Right forelimb (tissue), 1 donor: ENCODE measurements at places on chromosomes 16 and 17.

GRCh38 chr17:17144916-17145665 lies 61.0 kb downstream of the PLD6 start:
- DNase-seq: no peak

- DNase-seq: no peak
Observed at GRCh38 chr17:59520251-59520650, 45.2 kb upstream of the DHX40 start.

DNA sequence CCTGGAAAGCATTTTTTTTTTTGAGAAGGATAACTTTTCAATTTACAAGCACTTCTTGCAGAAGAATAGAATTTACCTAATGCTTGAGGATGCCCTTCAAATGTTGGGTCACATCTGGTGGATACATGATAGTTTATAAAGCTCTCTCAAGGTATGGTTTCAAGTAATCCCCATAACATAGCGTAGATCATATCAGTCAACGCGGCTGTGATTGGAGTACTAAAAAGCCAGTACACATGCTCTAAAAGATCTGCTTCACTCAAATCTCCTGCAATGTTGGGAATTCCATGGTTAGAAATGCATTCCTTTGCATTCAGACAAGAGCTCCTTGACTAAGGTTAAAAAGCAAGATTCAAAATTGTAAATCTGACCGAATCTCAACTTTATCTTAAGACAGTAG lies 3.9 kb upstream of the KCNJ16 start:
- no peak for DNase-seq

GRCh38 chr17:9521062-9521461 lies 54.6 kb downstream of the STX8 start:
- DNase-seq: no peak

GRCh38 chr17:42125565-42125964 lies 3.0 kb downstream of the HSPB9 start:
- no peak for DNase-seq

DNA sequence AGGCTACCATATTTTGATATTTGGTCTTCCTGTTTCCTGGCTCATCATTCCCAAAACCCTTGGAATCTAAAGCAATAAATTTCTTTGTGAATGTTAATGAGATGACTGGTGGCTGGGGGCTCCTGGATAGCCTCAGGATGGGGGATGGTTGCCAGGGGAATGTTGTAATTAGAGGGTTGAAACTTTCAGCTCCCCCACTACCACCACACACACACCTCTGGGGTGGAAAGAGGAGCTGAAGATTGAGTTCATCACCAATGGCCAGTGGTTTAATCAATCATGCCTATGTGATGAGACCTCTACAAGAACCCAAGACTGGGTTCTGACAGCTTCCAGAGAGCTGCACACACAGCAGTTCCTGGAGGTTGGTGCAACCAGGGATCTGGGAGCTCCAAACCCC lies 59.1 kb downstream of the HS3ST3A1 start:
- no peak for DNase-seq

DNA sequence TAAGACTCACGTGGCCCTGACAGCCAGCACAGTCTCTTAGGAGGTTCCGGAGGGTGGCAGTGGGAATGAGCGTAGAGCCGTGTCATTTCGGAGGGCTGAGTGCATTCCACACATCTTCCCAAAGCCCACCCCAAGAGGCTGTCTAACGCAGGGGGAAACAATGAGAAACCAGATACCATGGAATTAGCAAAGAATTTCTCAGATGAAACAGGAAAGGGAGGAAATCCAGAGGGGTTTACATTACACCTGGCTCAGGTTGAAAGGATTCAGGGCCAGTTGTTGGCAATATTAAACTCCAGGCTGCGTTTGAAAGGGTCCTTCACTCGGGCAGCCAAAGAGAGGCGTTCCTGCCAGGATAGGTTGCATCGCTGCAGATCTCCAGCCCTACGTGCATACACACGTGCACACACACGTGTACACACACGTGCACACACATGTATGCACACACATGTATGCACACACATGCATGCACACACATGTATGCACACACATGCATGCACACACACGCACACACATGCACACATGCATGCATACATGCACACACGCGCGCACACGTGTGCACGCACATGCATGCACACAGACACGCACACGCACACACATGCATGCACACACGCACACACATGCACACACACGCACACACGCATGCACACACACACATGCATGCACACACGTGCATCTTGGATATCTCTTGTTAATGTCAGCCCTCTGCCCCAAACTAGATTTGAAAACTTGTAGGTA lies 12.2 kb downstream of the CBX4 start:
- no peak for DNase-seq

DNA sequence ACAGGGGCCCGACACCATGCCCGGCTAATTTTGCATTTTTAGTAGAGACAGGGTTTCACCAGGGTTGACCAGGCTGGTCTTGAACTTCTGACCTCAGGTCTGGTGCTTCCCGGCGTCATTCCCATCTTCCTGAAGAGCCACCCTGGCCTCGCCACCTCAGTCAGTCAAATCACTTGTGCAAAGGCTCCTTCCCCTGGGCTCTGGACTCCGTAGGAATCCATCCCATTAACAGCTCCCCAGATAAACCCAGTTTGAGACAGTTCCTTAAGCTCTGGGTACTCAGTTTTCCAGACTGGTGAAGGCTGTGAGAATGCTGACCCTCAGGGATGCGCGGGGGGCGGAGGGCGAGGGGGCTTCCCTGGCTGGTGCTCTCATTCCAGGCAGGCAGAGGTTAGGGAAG lies 39.5 kb downstream of the MRM1 start:
- no peak for DNase-seq

DNA sequence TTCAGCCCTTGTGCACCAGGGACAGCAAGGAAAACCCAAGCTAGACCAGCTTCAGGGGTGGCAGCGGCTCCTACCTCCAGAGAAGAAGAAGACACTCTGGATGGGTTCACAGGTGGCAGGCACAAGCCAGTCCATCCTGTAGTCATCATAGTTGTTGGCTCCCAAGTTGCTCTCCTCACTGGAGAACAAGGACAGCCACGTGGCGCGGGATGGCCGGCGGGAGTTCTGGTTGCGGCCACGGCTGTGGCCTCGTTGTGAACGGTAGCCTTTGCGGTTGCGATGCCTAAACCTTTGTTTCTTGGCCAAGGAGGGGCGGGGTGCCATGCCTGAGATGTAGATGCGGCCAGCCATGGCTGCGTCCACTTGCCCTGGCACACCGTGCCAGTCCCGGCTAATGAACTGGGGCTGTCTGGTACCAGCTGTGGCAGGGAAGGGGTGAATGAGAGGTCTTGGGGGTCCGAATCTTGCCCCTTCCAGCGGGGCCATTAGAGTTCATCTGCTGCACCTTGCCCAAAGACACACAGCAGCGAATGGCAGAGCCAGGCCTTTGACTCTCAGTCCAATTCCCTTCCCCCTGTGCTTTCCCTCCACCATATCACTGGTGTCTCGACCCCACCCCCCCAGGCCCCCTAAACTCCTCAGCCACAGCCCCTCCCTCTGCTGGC lies 2.3 kb downstream of the VTN start:
- DNase-seq: no peak

- no peak for DNase-seq
Observed at GRCh38 chr17:66555605-66556004, 253.2 kb downstream of the PRKCA start.

GRCh38 chr17:44557651-44558285 lies 484 bp downstream of the FZD2 start:
- DNase-seq: no peak

DNA sequence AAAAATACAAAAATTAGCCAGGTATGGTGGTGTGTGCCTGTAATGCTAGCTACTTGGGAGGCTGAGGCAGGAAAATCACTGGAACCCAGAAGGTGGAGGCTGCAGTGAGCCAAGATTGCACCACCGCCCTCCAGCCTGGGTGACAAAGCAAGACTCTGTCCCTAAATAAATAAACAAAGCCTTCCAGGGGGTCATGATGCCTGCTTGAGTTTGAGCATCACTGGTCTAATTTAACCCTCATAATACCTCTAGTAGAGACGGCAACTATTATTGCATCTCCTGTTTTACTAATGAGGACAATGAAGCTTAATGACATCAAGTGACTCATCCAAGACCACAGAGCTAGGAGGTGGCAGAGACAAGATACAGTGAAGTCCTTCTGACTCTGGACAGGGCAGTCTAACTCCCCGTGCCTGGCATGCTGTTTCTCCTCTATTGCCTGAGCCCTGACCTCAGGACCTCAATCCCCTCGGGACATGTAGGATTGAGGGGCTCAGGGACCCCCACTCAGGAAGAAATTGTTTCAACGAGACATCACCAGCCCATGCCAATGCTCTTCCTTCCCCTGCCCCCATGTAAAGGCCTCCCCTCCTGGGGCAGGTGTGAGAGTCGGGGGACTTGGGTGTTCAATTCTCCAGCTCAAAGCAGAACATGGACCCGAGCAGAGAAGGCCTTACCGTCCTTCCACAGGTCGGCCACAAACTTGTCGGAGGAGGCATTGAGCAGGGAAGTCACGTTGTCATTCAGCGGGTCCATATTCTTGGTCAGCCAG lies 102.9 kb downstream of the NDE1 start:
- no peak for DNase-seq

GRCh38 chr16:18018376-18018775 lies 318.2 kb downstream of the NPIPA8 start:
- no peak for DNase-seq

DNA sequence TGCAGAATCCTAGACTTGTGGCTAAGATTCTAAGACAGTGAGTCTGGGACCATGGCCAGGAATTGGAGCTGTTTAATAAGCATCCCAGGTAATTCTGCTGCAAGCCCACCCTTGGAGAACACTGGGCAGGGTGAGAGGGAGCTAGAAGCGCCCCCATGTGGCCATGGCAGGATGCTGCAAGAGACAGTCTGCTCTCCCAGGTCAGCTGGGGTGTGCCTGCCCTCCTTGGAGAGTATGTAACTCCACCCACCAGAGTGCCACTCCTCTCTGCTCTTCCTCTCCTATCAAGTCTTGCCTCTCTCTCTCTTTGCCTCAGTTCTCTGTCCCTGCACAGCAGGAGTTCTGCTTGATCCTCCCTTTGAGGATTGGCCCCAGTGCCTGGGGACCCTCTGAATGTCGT lies 14.9 kb downstream of the RCVRN start:
- no peak for DNase-seq

DNA sequence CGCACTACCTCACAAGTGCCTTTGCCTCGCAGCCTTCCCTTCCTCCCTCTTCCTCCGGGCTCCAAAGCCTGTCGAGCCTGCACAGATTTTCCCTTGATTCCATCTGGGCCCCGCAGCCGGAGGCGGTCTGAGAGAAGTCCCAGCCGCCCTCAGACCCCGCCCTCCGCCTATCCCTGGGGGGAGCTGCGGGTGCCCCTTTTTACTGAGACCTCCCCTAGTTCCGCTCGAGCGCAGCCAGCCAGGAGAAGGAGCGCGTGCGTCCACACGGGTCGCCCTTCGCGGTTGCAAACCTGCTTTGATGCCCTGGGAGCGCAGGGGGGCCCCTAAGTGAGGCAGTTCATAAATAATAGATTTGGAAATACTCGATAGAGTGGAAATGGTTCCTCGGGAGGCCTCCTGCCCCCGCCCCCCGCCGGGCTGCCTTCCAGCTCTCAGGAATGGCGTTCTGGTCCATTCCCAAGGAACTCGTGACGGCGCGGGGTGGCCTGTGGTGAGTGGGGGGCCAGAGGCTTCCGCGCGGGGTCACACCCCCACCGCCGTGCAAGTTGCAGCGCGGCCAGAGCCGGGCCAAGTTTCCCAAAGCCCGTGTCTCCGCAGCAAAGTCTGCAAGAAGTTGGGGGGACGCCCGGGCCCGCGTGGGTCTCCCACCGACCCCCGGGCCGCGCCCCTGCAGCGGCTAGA lies 610 bp downstream of the C16orf74 start:
- peak; percentile 54 for DNase-seq

GRCh38 chr16:53220585-53220984 lies 165.8 kb downstream of the CHD9 start:
- DNase-seq: no peak

- no peak for DNase-seq
Observed at GRCh38 chr17:51078009-51078592, 42.6 kb downstream of the SPAG9 start.

DNA sequence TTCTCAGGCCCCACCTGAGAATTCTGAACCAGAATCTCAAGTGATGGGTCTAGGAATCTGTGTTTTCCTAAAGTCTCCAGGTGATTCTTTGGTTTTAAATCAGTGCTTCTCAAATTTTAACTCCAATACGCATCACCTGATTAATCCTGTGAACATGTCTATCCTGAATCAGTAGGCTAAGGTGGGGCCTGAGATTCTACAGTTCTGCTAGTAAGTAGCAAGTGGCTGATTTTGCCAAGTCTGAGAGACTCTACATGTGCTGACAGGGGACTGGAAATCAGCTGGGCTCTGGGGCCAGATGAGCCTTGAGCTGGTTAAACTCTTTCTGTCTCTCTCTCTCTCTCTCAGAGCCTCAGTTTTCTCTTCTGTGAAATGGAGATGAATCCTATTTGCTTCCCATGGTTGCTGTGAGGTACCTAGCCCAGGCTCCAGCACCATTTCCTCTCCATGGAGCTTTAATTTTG lies 9.0 kb downstream of the CCR7 start:
- peak; percentile 24 for DNase-seq

DNA sequence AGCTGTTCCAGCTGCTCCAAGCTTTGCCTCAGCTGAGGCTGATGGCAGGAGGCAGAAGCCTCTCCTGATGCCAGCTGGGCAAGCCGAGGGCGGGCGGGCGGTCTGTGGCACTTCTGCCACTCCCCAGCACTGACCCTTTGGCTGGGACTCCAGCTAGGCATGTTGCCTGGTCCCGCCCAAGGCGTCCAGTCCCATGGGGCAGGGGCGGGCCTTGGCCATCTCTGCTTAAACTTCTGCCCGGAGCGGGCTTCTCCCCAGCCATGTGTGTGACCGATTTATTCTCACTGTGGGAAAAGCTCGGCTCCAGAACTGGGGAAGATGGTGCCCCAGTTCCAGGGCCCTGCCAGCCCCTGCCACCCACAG lies 349.1 kb downstream of the SEC14L1 start:
- DNase-seq: peak; percentile 80

DNA sequence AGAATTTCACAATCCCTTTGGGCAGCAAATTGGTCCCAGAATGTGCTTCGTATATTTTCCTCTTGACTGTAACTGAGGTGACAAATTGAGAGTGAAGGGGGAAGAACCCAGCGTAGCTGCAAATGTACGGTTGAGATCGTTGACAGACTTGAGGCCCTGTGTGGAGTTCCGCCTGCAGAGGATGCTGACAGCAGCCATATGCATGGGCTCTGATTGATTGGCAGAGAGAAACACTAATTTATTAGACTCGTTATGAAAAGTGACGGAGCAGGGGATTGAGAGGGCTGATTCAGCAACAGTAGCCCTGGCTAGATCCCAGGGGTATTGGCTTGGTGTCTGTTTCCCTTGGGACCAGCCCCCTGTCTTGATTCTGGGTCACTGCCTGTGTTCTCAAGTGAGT lies 930.1 kb upstream of the EEF2KMT start:
- DNase-seq: no peak
